ENCODE measurements at places on chromosomes 12 and 14. TPM values are rescaled to one million over a fixed set of nuclear protein-coding genes. Genes with fewer than 3 reads are reported as not detected.

KLRC4 gene
- total RNA-seq = 0.54 TPM

SMCO2 gene
- not detected for total RNA-seq

SLC25A47 gene
- total RNA-seq = not detected

ALDH1L2 gene
- total RNA-seq = 16.5 TPM

CLEC14A gene
- total RNA-seq = 31.4 TPM

NTN4 gene
- total RNA-seq = 72.3 TPM

LYZ gene
- total RNA-seq = 99.9 TPM

SLC6A15 gene
- total RNA-seq = not detected

CLEC4C gene
- total RNA-seq = not detected

CLEC6A gene
- total RNA-seq = not detected

GRCh38 chr14:64644629-64645028, 59.6 kb upstream of the PLEKHG3 start:
- no peak for DNase-seq
- no peak overlapping the region for H3K27ac ChIP-seq
- H3K36me3 ChIP-seq = no peaks in the 10 kb centered on the region
- H3K27me3 ChIP-seq = no peaks in the 10 kb centered on the region
- H3K4me3 ChIP-seq = no peak overlapping the region

- peaks cover 7% of the 10 kb centered on the region for H3K4me1 ChIP-seq
- no peak overlapping the region for H3K27ac ChIP-seq
- H3K4me3 ChIP-seq = no peak overlapping the region
- no peaks in the 10 kb centered on the region for H3K36me3 ChIP-seq
- H3K27me3 ChIP-seq = no peaks in the 10 kb centered on the region
Measured at GRCh38 chr12:43318021-43318420, 234.0 kb downstream of the ADAMTS20 start.

DNA sequence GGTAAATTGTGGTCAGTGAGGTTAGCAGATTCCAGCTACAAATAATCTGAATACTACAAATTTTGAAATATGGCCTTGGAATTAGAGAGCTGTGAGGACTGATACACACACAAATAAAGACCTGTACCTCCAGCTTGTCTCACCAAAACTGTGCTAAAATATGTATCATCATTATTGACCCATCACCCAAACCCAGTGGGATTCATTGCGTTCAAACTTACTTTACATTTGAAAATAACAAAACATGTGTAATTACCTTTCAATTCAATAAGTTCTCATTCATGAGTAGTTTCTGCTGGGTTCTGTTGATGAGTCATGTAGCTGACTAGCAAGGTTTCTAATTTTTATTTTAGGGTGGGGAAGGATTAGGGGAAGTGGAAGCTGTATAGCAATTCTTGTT, 170.9 kb downstream of the MSRB3 start:
- DNase-seq = no peak
- H3K4me3 ChIP-seq = no peak overlapping the region
- peaks cover 24% of the 10 kb centered on the region for H3K4me1 ChIP-seq
- no peak overlapping the region for H3K27ac ChIP-seq
- H3K36me3 ChIP-seq = peaks cover 6% of the 10 kb centered on the region

- DNase-seq = no peak
- H3K36me3 ChIP-seq = no peaks in the 10 kb centered on the region
- H3K27me3 ChIP-seq = no peaks in the 10 kb centered on the region
- H3K27ac ChIP-seq = no peak overlapping the region
- H3K4me1 ChIP-seq = no peaks in the 10 kb centered on the region
Measured at GRCh38 chr12:56941299-56942017, 7.2 kb upstream of the SDR9C7 start.

DNA sequence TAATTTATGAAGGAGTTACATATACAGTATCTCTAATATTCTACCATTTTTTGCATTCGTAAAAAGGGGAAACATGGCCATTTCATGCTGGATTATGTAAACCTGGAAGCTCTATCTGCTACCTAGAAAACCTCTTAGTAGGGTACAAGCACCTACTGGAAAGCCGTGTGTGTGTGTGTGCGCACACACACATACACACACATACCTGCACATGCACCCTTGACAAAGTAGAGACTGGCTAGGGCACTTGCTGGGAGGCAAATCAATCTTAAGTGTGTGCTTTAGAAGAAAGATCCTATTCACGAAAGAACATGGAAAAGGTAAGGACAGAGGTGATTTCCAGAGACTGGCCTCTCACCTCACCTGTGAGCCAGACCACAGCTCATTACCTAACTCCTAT, 190.8 kb downstream of the SLC5A8 start:
- peaks cover 6% of the 10 kb centered on the region for H3K4me1 ChIP-seq
- no peak overlapping the region for H3K27ac ChIP-seq
- H3K36me3 ChIP-seq = no peaks in the 10 kb centered on the region
- no peak for DNase-seq

DNA sequence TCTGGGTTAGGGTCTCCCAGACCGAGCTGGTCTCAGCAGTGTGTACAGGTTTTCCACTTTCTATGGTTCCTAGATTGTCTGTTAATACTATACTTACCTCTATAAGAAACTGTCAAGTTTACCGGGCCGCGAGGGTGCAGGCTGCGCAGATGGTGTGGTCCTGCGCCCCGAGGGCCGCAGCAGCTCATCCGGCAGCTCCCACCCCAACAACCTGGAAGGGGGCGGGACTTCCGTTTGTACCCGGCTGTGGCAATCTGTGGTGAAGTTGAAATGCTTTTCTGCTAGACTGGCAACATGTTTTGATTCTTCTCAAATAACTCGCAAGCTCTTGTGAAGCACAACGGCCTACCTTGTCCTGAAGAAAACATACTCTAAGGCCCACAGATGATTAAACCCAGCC, at the start of gene CLEC9A:
CLEC9A (plus strand) TSS at position 237 of the 400 bp plus-strand sequence. CDS start 22,006 bp downstream, outside the sequence.
- DNase-seq = no peak
- no peak within 1 kb of the TSS for H3K4me3 ChIP-seq
- no peaks in the 10 kb centered on the region for H3K27me3 ChIP-seq
- no peaks in the 10 kb centered on the region for H3K36me3 ChIP-seq
- no peaks in the 10 kb centered on the region for H3K4me1 ChIP-seq

- H3K27ac ChIP-seq = no peak overlapping the region
- DNase-seq = no peak
- H3K27me3 ChIP-seq = no peaks in the 10 kb centered on the region
- H3K36me3 ChIP-seq = no peaks in the 10 kb centered on the region
Measured at GRCh38 chr14:64821651-64822050, 58.1 kb downstream of the SPTB start.

- no peaks in the 10 kb centered on the region for H3K36me3 ChIP-seq
- H3K27ac ChIP-seq = no peak overlapping the region
- no peaks in the 10 kb centered on the region for H3K27me3 ChIP-seq
- H3K4me1 ChIP-seq = no peaks in the 10 kb centered on the region
Measured at GRCh38 chr12:59972905-59973304, 377.1 kb downstream of the SLC16A7 start.

DNA sequence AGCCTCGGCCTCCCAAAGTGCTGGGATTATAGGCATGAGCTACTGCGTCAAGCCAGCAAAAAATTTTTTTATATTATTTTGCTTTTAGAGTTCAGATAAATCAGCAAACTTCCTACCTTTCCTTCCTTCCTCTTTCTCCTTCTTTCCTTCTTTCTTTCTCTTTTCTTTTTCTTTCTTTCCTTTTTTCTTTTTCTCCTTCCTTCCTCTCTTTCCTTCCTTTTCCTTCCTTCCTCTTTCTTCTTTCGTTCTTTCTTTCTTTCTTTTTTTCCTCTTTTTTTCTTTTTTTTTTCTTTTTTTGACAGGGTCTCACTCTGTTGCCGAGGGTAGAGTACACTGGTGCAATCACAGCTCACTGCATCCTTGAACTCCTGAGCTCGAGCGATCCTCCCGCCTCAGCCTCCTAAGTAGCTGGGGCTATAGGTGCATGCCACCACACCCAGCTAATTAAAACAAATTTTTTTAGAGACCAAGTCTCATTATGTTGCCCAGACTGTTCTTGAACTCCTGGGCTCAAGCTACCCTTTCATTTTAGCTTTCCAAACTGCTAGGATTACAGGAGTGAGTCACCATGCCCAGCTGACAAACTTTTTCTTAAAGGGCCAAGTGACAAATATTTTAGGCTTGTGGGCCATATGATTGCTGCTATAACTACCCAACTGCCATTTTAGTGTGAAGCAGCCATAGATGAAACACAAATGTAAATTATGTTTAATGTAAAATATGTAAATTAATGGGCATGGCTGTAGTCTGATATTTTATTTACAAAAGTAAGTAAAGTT, 7.1 kb upstream of the WASHC4 start:
- no peaks in the 10 kb centered on the region for H3K27me3 ChIP-seq
- H3K4me3 ChIP-seq = no peak overlapping the region
- no peaks in the 10 kb centered on the region for H3K4me1 ChIP-seq
- H3K36me3 ChIP-seq = no peaks in the 10 kb centered on the region
- DNase-seq = no peak
